ENCODE measurements at places on chromosomes 2 and 18.
A peak's percentile ranks its signal among the peaks of the same experiment; 100 is the strongest.

- no peak for DNase-seq
Observed at GRCh38 chr2:235238537-235238936, 255.3 kb upstream of the AGAP1 start.

GRCh38 chr2:56749152-56749752, 565.5 kb downstream of the CCDC85A start:
- no peak for DNase-seq

- DNase-seq, result no peak
Observed at GRCh38 chr2:73070643-73071359, 711 bp downstream of the SFXN5 start.

- DNase-seq, result no peak
Observed at GRCh38 chr2:70440621-70441020, 113.0 kb downstream of the TGFA start.

DNA sequence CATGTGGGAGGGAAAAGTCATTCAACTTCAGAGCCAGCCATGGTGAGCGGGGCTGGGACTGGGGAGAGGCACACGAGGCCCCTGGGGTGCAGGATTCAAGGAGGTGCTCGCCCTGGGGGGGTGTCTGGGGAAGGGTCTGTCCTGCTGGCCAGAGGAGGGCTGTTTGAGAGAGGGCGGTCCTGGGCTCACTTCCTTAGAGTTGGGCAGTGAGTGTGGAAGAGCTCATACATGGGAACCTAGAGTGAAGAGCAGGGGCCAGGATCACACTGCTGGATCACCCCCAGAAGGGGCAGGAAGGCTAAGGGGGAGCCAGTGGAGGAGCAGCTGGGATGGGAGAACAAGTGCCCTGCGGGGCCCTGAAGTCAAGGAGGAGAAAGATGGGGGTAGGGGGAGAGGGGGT, 6.5 kb downstream of the SH3BP4 start:
- DNase-seq, result no peak

GRCh38 chr2:231015478-231015877, 19.6 kb downstream of the SPATA3 start:
- DNase-seq, result no peak

- no peak for DNase-seq
Observed at GRCh38 chr2:206557321-206557720, 85.0 kb upstream of the FAM237A start.

DNA sequence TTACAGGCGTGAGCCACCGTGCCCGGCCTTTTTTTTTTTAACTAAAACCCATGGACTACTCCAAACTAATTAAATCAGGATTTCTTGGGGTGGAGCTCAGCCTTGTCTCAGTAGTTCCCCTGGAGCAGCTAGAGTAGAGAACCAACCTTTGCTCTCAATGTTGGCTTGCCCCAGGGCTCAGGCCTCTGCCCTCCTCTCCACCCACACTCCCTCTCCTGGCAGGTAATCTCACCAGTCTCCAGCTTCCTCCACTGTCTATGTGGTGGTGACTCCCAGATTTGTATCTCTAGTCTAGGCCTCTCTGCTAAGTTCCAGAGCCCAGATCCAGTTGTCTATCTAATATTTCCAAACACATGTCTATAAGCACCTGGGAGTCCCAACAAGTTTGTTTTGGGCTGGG, 9.6 kb upstream of the MTA3 start:
- no peak for DNase-seq

DNA sequence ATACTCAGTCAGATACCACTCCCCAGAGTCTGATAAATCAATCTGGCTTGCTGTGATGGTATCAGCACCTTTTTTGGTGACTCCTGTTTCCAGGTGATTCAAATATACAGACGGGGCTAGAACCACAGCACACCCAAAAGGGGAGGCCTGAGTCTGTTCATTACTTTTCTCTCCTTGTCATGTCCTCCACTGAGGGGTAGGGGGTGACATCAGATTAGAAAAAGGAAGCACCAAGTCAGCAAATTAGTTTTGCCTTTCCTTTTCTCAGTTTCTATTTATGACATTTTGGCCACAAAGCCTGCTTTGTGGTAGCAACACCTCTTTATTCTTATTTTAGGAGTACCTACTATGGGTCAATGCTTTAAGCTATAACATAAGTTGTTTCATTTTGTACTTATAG, 127.4 kb downstream of the CCDC102B start:
- DNase-seq, result no peak

DNA sequence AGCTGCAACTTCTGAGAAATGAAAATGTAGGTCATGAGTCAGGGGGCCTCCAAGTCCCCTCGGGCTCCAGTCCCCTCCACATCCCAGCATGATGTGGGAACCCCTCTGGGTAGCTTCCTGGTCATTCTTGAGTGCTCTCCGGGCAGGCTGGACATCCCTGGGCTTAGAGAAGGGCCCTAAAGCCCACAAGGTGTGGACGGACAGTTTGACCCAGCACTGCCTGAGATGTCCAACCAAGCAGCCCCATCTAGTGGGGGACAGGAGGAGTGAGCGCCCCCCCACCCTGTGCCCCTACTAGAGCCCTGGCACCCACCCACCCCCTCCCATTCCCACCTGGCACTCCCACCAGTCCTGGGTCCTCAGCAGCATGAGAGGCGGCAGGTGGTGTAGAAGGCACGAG, 46.0 kb downstream of the CYP27C1 start:
- DNase-seq, result no peak

DNA sequence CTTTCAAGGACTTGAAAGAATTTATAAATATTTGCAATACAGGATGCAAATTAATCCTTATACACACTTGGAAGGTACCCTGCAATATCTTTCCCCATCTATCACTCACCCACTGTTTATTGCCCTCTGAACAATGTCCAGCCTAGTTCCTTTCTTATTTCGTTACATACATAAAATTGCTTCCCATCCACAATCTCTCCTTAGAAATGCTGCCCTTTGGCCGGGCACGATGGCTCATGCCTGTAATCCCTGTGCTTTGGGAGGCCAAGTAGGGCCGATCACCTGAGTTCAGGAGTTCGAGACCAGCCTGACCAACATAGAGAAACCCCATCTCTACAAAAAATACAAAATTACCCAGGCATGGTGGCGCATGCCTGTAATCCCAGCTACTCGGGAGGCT, 41.2 kb upstream of the ATP8B1 start:
- no peak for DNase-seq

- DNase-seq, result no peak
Observed at GRCh38 chr2:218010140-218010983, 7.6 kb upstream of the TNS1 start.

GRCh38 chr2:24016376-24016761, 6.5 kb downstream of the MFSD2B start:
- DNase-seq, result no peak

GRCh38 chr18:49151482-49151881, 200.7 kb upstream of the SMAD7 start:
- DNase-seq, result no peak

DNA sequence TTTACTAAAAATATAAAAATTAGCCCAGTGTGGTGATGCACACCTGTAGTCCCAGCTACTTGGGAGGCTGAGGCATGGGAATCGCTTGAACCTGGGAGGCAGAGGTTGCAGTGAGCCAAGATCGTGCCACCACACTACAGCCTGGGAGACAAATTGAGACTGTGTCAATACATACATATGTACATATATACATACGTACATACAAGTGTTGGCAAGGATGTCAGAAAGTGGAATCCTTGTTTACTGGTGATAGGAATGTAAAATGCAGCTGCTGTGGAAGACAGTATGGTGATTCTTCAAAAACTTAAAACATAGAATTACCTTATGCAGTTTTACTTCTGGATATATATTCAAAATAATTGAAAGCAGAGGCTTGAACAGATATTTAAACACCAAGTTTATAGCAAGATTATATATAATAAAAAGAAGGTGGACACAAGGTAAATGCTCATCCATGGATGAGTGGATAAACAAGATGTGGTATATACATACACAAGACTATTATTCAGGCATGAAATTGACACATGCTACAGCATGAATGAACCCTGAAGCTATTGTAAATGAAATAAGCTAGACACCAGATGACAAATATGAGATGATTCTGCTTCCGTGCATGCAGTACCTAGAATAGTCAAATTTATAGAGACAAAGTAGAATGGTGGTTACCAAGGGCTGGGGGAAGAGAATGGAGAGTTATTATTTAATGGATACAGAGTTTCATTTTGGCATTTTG, 43.2 kb downstream of the CCDC138 start:
- DNase-seq, result no peak

DNA sequence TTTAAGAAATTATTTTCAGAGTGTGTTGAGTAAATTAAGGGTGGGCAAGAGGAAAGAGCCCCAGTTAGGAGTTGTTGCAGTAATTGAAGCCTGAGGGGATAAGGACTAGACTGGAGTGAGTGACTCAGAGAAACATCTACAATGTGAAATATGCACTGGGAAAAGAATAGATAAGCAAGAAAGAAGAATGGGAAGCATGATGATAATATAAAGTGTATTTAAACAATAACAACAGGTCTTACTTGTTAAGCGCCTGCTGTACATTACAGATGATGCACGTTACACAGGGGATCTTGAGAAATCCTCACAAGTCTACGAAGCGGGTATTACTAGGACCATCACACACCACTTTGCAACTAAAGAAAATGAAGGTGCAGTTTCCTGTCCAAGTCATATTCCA, 73.6 kb upstream of the STK17B start:
- no peak for DNase-seq

DNA sequence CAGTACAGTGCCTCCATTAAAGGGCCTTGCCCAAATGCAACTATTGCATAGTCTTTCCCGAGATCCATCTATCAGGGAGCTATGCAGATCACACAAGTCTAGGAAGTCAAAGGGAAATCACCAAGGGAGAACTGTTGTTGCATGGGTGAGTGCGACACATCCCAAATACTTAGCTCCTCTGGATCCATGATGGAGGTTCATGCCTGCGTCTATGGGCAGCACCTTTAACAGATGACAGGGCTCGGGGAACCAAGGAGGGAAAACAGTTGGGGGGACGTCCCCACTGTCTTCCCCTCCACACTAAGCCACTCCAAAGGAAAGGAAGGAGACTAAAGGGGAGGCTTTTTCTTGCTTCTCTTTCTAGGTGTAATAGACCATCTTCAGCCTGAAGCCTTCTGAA, 552.8 kb upstream of the PKDCC start:
- DNase-seq, result no peak

DNA sequence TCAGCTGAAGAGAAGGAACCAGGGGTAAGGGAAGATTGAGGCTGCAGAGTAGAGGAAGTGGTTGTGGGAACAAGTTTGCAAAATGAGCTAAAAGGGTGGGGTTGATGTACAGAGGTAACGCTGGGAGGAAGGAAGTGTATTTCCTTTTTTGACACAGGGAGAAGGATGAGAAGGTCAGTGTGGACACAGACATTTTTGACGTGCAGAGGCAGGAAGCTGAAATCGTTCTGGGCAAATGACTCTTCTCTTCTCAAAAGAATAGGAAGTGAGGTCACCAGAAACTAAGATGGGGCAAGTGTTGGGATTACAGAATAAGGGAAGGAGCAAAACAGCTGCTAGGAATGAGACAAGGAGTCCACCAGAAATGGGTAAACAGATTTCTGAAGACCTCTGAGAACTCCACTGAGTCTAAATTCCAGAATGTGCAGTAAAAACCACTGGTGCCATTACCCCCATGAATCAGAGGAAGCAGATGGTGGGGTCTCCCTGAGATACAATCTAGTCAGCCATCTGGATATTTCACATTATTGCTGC, 20.0 kb upstream of the RNF149 start:
- no peak for DNase-seq

- DNase-seq, result no peak
Observed at GRCh38 chr18:25067275-25068025, 284.5 kb downstream of the ZNF521 start.

GRCh38 chr2:88959480-88960204, 268.2 kb downstream of the RPIA start:
- no peak for DNase-seq

DNA sequence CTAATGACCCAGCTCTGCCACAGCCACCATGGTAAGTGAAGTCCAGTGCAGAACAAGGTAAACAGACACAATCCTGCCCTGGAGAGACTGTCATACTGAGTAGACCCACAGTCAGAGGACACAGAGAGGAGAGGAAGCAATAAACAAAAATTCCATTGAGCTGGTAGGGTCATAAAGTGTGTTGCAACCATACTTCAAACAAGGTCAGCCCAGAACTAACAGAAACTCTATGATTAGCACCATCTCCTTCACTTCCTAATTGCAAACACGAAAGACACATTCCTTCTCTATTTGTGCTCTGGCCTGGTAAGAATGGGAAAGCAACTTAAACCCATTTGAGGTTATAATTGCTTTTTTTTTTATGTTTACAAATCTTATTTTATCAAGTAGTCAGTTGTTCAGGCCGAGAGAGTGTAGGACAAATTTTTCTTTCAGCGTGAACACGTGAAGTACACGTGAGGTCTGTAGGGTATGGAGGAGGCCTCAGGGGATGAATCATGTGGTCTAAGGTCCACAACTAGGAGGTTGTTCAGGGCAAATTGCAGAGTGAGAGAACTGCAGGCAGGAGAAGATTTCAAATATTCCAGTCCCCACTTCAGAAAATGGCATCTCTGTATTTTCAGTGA, 71.4 kb upstream of the GLS start:
- no peak for DNase-seq

DNA sequence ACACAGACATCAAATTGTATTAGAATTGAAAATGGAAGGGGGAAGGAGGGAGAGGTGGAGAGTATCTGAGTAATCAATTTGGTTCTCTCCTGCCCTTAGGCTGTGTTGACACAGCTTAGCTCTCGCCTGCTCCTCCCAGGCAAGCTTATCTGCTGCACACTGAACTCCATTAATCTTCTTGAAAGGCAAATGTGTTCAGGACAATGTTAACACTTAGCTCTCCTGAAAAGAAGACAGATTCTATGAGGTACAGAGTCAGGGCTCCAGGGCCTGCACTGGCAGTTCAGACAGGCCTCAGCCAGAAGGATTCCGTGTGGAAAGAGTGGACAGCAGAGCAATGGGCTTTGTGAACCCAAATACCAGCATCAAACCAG, 430.0 kb upstream of the TNP1 start:
- peak; percentile 94 for DNase-seq

DNA sequence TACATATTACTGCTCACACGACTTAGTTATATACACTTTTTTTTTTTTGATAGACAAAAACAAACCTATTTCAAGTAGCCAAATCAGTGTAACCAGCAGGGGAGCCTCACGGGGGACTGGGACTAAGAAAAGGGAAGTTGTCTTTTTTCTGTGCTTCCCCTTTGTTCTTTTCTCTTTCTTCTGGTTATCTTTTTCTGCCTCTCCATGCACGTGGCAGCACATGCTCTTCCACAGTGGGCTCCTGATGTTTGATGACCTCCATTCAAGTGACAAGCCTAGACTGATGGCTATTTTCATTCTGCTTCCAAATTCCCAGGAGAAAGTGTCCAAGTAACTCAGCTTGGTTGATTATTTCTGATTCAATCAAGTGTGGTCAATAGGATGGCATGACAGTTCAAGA, 98.2 kb upstream of the STK39 start:
- no peak for DNase-seq

- no peak for DNase-seq
Observed at GRCh38 chr2:174836377-174836994, 72.2 kb upstream of the CHRNA1 start.

GRCh38 chr2:45269149-45269793, 260.0 kb upstream of the SIX2 start:
- DNase-seq, result no peak
